ENCODE measurements at places on chromosomes 13 and 19. TPM values are rescaled to one million over a fixed set of nuclear protein-coding genes. Genes with fewer than 3 reads are reported as not detected.

GGN gene
- total RNA-seq, result 0.23 TPM

CBLC gene
- not detected for total RNA-seq

CDKN2D gene
- 18.7 TPM for total RNA-seq

PNMA8A gene
- 10.6 TPM for total RNA-seq

CBY2 gene
- not detected for total RNA-seq

TUBB4A gene
- 1.8 TPM for total RNA-seq

VAV1 gene
- total RNA-seq, result 1.1 TPM

SLC6A16 gene
- 0.40 TPM for total RNA-seq

CARS2 gene
- total RNA-seq, result 47.5 TPM

HPN gene
- total RNA-seq, result 2.3 TPM

ZNF546 gene
- 12.3 TPM for total RNA-seq

ENOX1 gene
- 5.5 TPM for total RNA-seq

RFPL4AL1 gene
- not detected for total RNA-seq

PCDH9 gene
- total RNA-seq, result 22.1 TPM

KRTDAP gene
- not detected for total RNA-seq

CLC gene
- 8.2 TPM for total RNA-seq
